Large intestine (tissue), 12 donors: ENCODE measurements at places on chromosomes 7 and 10. TPM values are rescaled to one million over a fixed set of nuclear protein-coding genes. Genes with fewer than 3 reads are reported as not detected.

DNA sequence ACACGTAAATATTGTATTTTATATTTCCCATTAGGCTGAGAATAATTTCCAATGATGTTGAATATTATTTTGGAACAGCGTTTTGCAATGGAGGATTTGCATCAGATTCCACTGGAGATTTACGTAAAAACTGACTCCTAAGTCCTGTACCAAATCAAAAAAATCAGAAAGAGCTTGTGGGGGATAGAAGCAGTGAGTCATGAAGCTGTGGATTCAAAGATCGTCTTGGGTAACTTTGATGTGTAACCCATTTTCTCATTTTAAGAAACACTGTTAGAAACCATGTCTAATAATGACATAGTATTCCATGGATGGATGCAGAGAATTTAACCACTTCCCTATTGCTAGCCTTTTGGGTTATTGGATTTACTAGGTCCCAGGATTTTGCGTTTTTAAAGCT is 158.6 kb downstream of the INHBA start:
- no peaks in the 10 kb centered on the region for H3K4me1 ChIP-seq
- DNase-seq: no peak
- no peaks in the 10 kb centered on the region for H3K36me3 ChIP-seq
- H3K27ac ChIP-seq: no peak overlapping the region
- H3K27me3 ChIP-seq: no peaks in the 10 kb centered on the region

GRCh38 chr7:130683026-130683425 is 3.3 kb downstream of the TSGA13 start:
- no peak overlapping the region for H3K4me3 ChIP-seq
- H3K27me3 ChIP-seq: peaks cover 6% of the 10 kb centered on the region
- no peaks in the 10 kb centered on the region for H3K36me3 ChIP-seq
- no peaks in the 10 kb centered on the region for H3K4me1 ChIP-seq
- DNase-seq: no peak

PROSER2 gene
- polyA plus RNA-seq: 6.7 TPM

DNA sequence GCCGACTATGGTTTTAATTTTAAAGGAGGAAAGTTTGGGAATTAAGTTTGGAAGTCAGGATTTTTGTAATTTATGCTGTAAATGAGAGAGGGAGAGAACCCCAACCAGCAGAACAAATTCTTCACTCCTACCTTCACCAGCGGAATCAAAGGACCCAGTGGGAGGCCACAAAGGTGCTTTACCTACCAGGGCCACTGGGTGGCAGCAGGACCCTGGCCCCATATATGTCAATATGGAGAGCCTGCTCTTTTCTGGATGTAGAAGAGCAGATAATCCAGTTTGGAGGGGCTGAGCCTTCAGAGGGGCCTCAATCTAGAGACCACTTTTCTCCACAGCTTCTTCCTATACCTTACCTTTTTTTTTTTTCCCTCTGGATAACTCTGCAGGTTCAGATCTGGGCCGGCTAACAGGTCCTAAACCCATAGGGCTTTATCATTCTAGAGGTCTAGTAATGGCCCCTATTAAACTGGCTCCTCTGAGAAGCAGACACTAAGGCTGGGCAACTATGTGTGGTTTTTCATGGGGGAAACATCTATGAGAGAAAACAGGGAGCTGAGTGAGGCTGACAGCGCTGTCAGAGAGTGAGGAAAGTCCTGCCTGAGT is 8.5 kb upstream of the SCD start:
- H3K4me3 ChIP-seq: no peak overlapping the region
- no peak overlapping the region for H3K27ac ChIP-seq
- peaks cover 18% of the 10 kb centered on the region for H3K4me1 ChIP-seq
- peaks cover 4% of the 10 kb centered on the region for H3K27me3 ChIP-seq
- H3K36me3 ChIP-seq: no peaks in the 10 kb centered on the region
- peak; percentile 48 for DNase-seq

GRCh38 chr7:120857588-120858573 is at the start of gene TSPAN12:
Gene TSPAN12 (minus strand): TSS chr7:120858144. CDS start chr7:120856763, 1,381 bp downstream.
- peak within 1 kb of the TSS; percentile 94 for H3K27ac ChIP-seq
- H3K36me3 ChIP-seq: no peaks in the 10 kb centered on the region
- DNase-seq: peak; percentile 95
- peak within 1 kb of the TSS; percentile 76 for H3K4me3 ChIP-seq
- H3K27me3 ChIP-seq: no peaks in the 10 kb centered on the region
- H3K4me1 ChIP-seq: peaks cover 16% of the 10 kb centered on the region

DNA sequence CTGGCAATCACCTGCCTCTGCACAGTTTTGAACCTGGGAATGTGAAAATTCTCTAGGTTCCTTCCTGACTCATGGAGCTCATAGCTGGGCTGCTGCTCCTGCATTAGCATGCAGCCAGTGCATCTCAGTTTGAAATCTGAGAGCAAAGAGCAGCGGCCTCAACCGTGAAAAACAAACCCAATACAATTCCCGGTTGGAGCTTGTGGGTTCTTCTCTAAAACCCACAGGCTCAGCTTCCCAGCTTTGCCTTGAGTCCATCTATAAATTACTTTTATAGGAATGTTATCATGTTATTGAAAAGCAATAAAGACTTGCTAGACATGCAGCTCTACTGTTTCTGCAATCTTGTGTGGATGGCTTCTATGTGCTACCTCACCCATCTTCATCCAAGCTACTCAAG is 191.7 kb downstream of the CXCL12 start:
- peaks cover 12% of the 10 kb centered on the region for H3K4me1 ChIP-seq
- no peak for DNase-seq
- no peak overlapping the region for H3K27ac ChIP-seq
- no peaks in the 10 kb centered on the region for H3K36me3 ChIP-seq
- no peaks in the 10 kb centered on the region for H3K27me3 ChIP-seq
- H3K4me3 ChIP-seq: no peak overlapping the region

GRCh38 chr10:56288403-56288802 is 72.7 kb downstream of the ZWINT start:
- no peaks in the 10 kb centered on the region for H3K4me1 ChIP-seq
- H3K4me3 ChIP-seq: no peak overlapping the region
- no peaks in the 10 kb centered on the region for H3K36me3 ChIP-seq
- no peak for DNase-seq

DNA sequence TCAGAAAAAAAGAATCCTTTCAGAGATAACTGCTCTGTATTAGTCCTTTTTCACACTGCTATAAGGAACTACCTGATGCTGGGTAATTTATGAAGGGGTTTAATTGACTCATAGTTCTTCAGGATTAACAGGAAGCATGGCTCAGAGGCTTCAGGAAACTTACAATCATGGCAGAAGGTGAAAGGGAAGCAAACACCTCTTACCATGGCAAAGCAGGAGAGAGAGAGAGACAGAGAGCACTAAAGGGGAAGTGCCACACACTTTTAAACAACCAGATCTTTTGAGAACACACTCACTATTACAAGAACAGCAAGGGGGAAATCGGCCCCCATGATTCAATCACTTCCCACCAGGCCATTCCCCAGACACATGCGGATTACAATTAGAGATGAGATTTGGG is 114.2 kb downstream of the TES start:
- no peaks in the 10 kb centered on the region for H3K36me3 ChIP-seq
- no peak for DNase-seq
- no peaks in the 10 kb centered on the region for H3K27me3 ChIP-seq
- H3K4me1 ChIP-seq: no peaks in the 10 kb centered on the region
- no peak overlapping the region for H3K27ac ChIP-seq
- H3K4me3 ChIP-seq: no peak overlapping the region

DNA sequence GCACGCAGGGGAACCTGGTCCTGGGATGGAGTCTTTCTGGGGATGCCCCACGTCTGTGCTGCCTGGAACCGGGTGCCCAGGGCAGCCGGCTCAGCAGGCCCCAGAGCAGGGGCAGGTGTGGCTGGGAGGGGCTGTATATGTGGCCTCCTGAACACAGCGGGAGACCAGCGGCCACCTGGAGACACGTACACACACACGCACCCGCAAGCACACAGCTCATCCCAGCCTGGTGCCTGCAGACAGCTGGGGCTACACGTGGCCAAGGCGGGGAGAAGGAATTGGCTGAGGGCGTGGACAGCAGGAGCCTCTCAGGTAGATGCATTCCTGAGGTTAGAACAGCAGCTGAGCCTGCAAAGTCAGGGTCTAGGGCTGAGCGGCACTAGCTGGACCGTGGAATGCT is 14.0 kb downstream of the ADAM8 start:
- H3K4me1 ChIP-seq: peaks cover 17% of the 10 kb centered on the region
- no peaks in the 10 kb centered on the region for H3K36me3 ChIP-seq
- no peak overlapping the region for H3K27ac ChIP-seq
- DNase-seq: no peak
- H3K4me3 ChIP-seq: no peak overlapping the region
- H3K27me3 ChIP-seq: peaks cover 3% of the 10 kb centered on the region

GRCh38 chr10:53162856-53163255 is 390.3 kb upstream of the MBL2 start:
- H3K4me1 ChIP-seq: no peaks in the 10 kb centered on the region
- no peak overlapping the region for H3K4me3 ChIP-seq
- no peak for DNase-seq
- no peaks in the 10 kb centered on the region for H3K27me3 ChIP-seq
- no peaks in the 10 kb centered on the region for H3K36me3 ChIP-seq
- H3K27ac ChIP-seq: no peak overlapping the region
